ENCODE measurements at places on chromosomes 11 and 22.

GRCh38 chr22:50313600-50313999 is 6.2 kb upstream of the PLXNB2 start:
- DNase-seq = no peak

GRCh38 chr22:48475661-48476345 is 1351.9 kb downstream of the BRD1 start:
- no peak for DNase-seq

- DNase-seq = no peak
Measured at GRCh38 chr11:49213026-49213560, 4.7 kb upstream of the FOLH1 start.

GRCh38 chr11:86874304-86875056 is 74.1 kb downstream of the PRSS23 start:
- no peak for DNase-seq

DNA sequence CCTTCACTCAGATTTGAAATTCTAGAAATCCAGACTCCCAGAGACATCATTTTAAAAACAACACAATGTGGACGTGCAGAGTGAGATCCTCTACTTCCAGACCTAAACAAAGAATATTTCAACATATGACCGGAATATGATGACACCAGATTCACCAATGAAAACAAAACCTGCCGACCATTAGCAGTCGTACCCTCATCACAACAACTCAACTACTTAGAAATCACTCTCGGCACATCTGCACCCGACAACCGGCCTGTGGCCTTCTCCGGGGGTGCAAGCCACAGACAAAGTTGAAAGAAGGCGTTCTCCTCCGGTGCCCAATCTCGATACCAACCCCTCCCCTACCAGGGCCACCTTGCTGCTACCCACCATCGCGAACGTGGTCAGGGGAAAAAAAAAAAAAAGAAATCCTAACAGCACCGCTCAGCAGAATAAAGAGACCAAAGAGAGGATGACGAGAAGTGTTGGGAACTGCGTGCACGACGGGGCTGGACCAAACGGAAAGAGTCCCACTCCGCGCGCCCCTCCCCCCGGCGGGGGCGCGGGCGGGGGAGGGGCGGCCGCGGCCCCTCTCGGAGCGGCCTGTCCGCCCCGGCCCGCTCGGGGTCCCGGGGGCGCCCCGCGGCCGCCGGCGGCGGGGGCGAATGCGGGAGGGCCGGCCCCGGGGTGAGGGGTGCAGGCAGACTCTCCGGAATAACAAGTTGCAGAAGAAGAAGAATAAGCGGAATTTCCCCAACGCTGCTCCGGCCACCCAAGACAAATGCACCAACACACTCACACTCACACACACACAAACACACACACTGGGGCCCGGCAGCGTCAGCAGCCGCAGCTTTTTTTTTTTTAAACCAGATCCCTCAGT is 1.7 kb downstream of the PHF21A start:
- peak; percentile 59 for DNase-seq

DNA sequence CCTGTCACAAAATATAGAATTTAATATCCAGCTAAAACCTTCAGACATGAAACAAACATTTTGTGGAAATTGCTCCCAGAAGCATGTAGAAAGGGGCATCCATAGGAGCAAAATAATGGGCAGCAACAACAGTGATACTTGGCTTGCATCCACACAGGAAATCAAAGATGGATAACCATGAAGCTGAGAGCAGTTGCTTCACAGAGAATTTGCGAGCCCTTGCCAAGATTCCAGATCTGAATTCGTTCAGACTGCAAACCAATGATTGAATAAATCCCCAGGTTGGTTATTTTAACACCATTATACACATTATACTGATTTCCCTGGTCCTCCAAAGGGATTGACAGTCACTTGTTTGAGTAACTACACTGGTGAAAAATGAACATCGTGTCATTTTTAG is 15.6 kb upstream of the OR51L1 start:
- DNase-seq = no peak

DNA sequence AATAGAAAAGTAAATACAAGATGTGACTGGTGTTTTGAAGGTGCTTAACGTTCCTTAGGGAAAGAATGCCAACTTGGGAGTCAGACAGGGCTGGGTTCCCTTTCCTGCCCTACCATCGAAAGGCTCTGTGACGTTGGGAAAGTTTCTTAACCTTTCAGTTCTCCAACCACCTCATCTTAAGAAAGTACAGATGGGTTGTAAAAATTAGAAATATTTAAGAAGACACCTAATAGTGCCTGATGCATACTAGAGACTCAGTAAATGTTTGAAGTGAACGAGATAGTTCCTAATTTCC is 1.1 kb downstream of the GTPBP1 start:
- no peak for DNase-seq

DNA sequence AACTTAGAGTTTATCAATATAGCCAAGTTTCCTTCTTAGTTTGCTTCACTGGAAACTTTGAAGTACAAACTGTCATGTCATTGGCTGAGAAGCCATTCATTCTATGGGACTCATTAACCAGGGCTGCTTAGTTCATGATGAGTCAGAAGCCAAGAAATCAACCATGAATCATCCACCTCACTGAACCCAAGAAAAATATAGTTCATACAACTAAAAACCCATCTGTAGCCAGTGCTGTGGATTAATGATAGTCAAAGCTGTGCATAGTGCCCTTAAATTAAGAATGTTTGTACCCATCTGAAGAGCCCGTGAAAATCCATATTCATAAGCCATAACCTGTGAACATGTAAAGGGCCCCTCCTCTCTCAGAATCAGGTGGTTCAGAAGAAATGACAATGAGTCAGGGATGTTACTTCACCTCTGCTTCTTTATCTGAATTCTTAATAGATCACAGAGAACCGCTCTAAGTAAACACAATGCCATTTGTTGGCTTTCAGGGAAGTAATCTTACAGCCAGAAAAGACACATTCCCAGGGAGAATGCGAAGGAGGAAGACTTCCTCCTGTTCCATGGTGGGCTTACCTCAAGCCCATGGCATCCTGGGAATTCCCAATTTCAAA is 25.4 kb downstream of the MMP20 start:
- DNase-seq = no peak

- DNase-seq = no peak
Measured at GRCh38 chr11:117488996-117489952, 161.6 kb downstream of the CEP164 start.

DNA sequence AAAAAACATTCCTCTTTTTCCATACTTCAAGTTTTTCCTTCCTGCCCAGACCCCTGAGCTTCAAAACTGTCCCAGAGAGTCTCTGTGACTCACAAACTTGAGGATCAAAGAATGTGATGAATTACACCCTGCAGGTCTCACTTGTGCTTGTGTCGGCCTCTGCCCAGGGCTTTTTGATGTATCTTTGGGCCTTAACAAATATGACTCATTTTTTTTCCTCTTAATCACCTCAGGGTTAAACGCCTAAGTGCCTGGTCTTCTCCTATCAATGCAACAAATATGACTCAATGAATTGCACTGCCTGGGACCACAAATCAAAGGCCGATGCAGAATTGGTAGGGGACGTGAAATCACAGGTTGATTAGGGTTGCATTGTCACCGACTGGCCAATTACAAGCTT is 267.7 kb downstream of the LARGE1 start:
- no peak for DNase-seq

GRCh38 chr11:64518928-64519327 is 72.1 kb upstream of the SLC22A12 start:
- DNase-seq = no peak

GRCh38 chr11:61345170-61345610 is 12.2 kb downstream of the TKFC start:
- DNase-seq = no peak

DNA sequence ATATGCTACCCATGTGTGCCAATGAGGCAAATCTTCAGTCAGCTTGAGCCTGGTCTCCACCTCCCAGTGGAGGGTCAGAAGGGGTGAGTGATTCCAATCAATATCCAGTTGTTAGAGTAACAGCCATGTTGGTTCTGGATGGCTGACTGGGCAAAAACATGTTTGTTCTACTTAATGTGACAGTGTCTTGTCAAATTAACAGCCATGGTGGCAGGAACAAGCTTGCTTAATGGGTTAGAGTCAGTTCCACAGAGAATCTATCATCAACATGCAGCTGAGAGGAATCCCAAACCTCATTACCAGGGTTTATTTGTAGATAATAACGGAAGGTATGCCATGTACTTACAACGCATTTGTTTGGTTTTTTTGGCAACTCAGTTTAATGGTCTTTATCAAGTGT is 133.2 kb downstream of the SLC17A6 start:
- DNase-seq = no peak

GRCh38 chr11:86990515-86990914 is 35.3 kb upstream of the FZD4 start:
- DNase-seq = no peak

GRCh38 chr11:15539645-15540044 is 424.9 kb downstream of the INSC start:
- no peak for DNase-seq

DNA sequence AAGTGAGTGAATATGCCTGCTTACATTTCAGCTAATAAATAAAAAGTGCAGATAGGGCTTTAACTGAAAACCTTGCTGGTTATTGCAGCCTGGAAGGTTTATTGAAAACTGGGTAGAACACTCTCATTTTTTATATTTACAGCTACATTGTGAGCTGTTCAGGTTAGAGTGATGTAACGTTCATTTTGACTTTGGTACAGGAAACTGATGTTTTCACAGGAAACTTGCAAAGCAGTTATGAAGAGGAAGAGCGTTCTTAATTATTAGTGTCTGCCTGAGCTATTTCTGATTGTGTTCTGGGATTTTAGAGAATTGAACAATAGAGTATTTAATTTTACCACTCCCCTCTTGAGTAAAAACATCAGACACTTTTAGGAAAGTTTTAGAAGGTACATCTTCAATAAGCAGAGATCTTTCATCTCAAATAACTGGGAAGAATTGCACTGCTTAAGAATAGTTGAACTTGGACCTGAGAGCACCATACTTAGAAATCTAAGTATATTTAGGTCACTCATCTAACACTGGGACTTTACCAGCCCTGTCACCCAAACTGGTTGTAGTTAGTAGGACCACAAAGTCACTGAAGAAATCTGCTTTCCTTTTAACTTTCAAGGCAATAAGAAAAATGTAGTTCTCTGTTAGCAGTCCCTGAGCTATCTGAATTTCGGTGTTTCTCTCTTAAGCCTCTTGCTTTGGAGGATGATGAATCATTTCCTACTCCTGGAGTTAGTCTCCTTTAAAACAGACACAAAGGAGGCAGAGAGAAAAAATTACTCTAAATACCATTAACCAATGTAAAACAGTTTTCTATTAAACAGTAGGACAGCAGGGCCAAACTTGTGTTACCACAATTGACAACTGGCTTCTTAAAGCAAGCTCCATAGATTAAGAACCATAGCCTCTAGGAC is 128.6 kb upstream of the DDI1 start:
- DNase-seq = no peak

- DNase-seq = no peak
Measured at GRCh38 chr11:77370217-77370616, 68.7 kb upstream of the GDPD4 start.

DNA sequence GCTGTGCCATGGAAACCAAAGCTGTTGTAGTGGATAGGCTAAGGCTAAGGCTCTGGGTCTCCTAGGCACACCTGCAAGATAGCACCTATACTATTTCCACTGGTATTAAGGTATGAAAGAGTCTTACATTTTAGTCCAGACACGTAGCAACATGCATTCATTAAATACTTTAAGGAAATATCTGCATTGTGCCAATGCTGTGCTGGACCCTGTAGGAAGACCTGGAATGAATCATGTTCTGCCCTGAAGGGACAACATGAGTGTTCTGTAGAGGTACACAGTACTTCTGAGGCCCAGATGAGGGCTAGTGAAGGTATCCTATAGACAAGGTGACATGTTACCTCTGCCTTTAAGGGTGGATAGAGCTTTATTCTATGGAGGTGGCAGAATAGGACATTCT is 35.2 kb upstream of the RRM1 start:
- no peak for DNase-seq

DNA sequence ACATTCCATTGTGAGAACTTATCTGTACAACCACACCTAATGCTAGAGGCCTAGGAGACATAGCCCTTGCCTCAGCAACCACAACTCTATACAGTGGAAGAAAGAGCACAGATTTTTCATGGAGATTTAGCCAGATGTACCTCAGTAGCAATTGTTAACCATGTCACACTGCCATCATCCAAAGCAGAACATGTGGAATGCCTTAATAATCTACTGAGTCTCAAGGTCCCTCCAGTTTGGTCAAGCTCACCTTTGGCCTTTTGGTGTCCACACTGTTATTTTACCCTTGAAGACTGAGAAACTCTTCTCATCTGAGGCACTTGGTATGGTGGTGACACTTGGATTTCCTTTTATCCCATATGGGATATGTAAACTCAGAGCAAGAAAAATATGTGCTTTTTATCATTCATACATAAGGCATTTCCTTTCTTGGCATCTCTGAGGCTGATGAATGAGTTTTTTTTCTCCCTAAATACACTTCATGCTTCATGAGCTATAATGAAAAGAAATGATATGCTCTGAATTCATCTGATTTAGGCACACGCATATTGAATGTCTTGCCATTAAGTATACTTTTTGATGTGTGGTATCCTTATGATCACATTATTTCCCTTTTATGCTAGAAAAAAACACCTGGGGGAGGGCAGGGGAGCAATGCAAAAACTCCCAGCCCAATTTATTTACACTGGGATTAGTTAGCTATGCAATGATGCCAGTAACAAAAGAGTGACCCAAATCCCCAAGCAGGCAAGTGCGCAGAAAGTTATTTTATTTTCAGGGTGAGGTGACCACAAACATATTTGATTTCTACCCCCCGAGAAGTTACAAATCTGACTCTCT is 63.3 kb upstream of the ME3 start:
- no peak for DNase-seq

DNA sequence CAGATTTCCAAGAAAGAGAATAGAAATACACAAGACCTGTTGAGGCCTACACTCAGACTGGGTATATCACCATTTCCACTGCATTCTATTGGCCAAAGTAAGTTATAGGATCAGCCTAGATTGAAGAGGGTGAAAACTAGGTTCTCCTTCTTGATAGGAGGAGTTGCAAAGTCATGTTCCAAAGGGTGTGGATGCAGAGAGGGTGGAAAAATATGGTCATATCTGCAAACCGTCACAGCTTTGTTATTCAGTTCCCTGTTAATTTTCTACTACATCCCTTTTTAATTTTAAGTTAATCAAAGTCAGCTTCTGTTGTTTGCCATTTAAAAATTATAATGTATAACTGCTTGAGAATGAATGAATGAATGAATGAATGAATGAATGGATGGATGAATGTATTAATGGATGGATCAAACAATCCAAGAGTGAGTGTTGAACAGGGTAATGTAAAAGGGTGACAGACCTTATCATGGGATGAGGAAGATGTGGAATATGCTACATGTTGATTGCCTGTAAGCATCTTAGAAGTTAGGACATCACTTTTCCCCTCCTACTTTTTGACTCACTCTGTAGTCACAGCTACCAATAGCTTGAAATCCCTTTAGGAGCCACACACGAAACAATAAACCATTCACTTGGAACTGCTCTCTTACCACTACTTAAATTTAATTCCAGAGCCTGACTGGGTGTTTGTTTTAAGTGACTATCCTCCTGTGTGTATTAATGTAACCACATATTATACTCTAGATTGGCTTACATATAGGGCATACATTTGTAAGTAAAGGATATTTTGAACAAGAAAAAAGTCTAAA is 121.5 kb downstream of the CCDC34 start:
- no peak for DNase-seq

GRCh38 chr11:86793307-86793706 is 7.0 kb upstream of the PRSS23 start:
- DNase-seq = no peak
